ENCODE measurements at places on chromosomes 5 and 9. TPM values are rescaled to one million over a fixed set of nuclear protein-coding genes. Genes with fewer than 3 reads are reported as not detected.

The SOWAHA gene
- 1.3 TPM for total RNA-seq

The ZNF883 gene
- 8.6 TPM for total RNA-seq

The FOXD4L3 gene
- total RNA-seq, result not detected

The GDNF gene
- total RNA-seq, result 0.71 TPM

The TEK gene
- 3.9 TPM for total RNA-seq

The RLN2 gene
- 0.74 TPM for total RNA-seq

The PCDHB7 gene
- 3.3 TPM for total RNA-seq

The ZBED3 gene
- 14.5 TPM for total RNA-seq

The TDRD7 gene
- 31.2 TPM for total RNA-seq

The NR2F1-AS1 gene
- 20.6 TPM for total RNA-seq

The CARTPT gene
- 15.0 TPM for total RNA-seq

DNA sequence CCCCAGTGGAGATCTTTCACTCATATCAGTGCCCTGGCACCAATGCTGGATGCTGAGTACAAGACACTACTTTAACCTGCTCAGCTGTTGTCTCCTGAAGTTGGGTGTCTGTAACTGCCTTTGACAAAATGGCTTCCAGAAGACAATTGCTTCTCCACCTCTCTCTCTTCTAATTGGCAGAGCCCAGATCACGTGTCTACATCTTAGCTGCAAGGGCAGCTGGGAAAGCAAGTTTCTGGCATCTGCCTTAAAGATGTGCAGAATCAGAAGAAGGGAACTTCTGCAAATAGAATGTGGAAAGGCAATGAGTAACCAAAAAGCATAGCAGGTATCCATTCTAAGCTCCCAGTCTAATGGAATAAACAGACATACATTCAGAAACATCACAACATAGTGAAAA, 81.1 kb downstream of the PDZD2 start:
- H3K27ac ChIP-seq, result no peak overlapping the region
- no peaks in the 10 kb centered on the region for H3K4me1 ChIP-seq
- H3K4me3 ChIP-seq, result no peak overlapping the region
- no peaks in the 10 kb centered on the region for H3K36me3 ChIP-seq
- DNase-seq, result peak; percentile 21

GRCh38 chr9:89877051-89878002, 272.5 kb downstream of the GADD45G start:
- DNase-seq, result peak; percentile 59
- H3K27ac ChIP-seq, result no peak overlapping the region
- H3K27me3 ChIP-seq, result no peaks in the 10 kb centered on the region
- H3K4me3 ChIP-seq, result no peak overlapping the region
- H3K36me3 ChIP-seq, result no peaks in the 10 kb centered on the region
- peaks cover 41% of the 10 kb centered on the region for H3K4me1 ChIP-seq

GRCh38 chr9:101739311-101739710, 864 bp upstream of the GRIN3A start:
- H3K27me3 ChIP-seq, result no peaks in the 10 kb centered on the region
- H3K27ac ChIP-seq, result no peak overlapping the region
- DNase-seq, result no peak
- H3K36me3 ChIP-seq, result no peaks in the 10 kb centered on the region
- H3K4me1 ChIP-seq, result peaks cover 11% of the 10 kb centered on the region

DNA sequence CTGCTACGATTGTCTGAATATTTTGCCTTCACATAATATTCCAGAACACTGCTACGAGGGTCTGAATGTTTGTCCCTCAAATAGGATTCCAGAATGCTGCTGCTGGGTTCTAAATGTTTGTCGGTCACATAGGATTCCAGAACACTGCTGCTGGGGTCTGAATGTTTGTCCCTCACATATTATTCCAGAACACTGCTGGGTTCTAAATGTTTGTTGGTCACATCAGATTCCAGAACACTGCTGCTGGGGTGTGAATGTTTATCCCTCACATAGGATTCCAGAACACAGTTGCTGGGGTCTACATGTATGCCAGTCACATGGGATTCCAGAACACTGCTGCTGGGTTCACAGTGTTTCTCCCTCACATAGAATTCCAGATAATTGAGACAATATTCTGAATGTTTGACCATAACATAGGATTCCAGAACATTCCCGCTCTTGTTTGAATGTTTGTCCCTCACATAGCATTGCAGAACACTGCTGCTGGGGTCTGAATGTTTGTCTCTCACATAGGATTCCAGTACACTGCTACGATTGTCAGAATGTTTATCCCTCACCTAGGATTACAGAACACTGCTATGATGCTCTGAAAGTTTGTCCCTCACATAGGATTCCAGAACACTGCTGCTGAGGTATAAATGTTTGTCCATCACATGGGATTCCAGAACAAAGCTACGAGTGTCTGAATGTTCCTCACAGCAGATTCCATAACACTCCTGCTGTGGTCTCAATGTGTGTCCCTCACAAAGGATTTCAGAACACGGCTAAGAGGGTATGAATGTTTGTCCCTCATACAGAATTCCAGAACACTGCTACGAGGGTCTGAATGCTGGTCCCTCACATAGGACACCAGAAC, 201.8 kb downstream of the FOXD4L6 start:
- H3K27me3 ChIP-seq, result no peaks in the 10 kb centered on the region
- DNase-seq, result no peak
- no peaks in the 10 kb centered on the region for H3K36me3 ChIP-seq
- no peaks in the 10 kb centered on the region for H3K4me1 ChIP-seq
- H3K4me3 ChIP-seq, result no peak overlapping the region

DNA sequence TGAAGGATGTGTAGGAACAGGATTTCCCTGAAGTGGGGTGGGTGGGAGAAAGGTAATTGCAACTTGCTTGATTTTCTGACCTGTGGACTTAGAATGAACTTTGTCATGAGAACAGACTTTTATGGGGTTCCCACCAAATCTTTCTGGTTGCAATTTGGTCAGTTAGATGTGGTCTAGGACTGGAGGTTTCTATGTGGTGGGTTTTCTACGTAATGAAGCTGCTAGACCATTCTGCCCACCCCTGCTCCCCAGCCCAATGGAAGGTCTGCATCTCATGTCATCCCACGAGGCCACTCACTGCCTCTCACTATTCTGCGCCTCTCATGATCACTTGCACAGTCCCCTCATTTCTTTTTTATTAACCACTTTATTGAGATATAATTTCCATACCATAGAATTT, 37.9 kb upstream of the GZMA start:
- no peak for DNase-seq
- H3K27ac ChIP-seq, result no peak overlapping the region
- H3K36me3 ChIP-seq, result no peaks in the 10 kb centered on the region
- H3K27me3 ChIP-seq, result no peaks in the 10 kb centered on the region
- H3K4me3 ChIP-seq, result no peak overlapping the region
- H3K4me1 ChIP-seq, result no peaks in the 10 kb centered on the region
